ENCODE measurements at places on chromosomes 6 and 20. TPM values are rescaled to one million over a fixed set of nuclear protein-coding genes. Genes with fewer than 3 reads are reported as not detected.

GRCh38 chr6:134029495-134030455, 22.6 kb downstream of the SLC2A12 start:
- no peak for DNase-seq

- DNase-seq, result peak; percentile 93
These were observed 496 bp downstream of the TMEM242 start for GRCh38 chr6:157322792-157323254.

DNA sequence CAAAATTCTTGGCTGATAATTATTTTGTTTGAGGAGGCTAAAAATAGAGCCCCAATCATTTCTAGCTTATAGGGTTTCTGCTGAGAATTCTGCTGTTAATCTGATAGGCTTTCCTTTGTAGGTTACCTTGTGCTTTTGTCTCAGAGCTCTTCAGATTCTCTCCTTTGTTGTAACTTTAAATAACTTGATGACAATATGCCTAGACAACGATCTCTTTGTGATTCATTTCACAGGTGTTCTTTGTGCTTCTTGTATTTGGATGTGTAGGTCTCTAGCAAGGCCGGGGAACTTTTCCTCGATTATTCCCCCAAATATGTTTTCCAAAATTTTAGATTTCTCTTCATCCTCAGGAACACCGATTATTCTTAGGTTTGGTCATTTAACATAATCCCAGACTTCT, 376.5 kb upstream of the MAN1A1 start:
- DNase-seq, result no peak

Gene SAYSD1
- polyA plus RNA-seq, result 12.6 TPM

Gene NKAPL
- 5.5 TPM for polyA plus RNA-seq

- DNase-seq, result no peak
These were observed 40.0 kb downstream of the SF3B5 start for GRCh38 chr6:144055121-144055931.

DNA sequence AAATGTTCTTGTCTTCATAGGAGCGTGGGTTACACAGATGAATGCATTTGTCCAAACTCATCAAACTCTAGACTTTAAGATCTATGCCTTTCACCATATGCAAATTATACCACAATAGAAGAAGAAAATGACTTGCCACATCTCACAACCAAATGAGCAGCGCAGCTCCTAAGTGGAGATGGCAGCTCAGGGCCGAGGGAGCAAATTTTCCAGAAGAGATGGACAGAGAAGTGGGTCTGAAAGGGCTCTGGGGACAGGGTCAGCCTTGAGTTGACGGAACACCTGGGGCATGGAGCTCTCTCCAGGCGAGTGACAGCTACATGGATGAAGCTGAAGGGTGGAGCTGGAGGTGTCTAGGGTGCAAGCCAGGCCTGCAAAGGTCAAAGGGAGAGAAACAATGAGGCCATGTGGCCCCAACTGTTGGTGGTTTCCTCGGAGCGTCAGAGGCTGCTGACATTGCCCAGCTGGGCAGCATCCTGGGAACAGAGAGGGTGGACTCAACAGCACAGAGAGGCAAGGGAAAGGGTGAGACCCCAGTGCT, 228.3 kb downstream of the NRN1 start:
- DNase-seq, result no peak

- no peak for DNase-seq
These were observed 60.5 kb upstream of the GGTLC1 start for GRCh38 chr20:24049081-24049480.

Gene C6orf141
- 0.72 TPM for polyA plus RNA-seq

- DNase-seq, result no peak
These were observed 406.2 kb upstream of the NOX3 start for GRCh38 chr6:155861821-155862220.

- no peak for DNase-seq
These were observed 40.5 kb upstream of the PLCB4 start for GRCh38 chr20:9028419-9028818.

Gene CAGE1
- polyA plus RNA-seq, result not detected
